NCI-H524 treated with DMSO at 0.1 percent for 48 hours (cell line): ENCODE measurements at places on chromosomes 7 and 10.

DNA sequence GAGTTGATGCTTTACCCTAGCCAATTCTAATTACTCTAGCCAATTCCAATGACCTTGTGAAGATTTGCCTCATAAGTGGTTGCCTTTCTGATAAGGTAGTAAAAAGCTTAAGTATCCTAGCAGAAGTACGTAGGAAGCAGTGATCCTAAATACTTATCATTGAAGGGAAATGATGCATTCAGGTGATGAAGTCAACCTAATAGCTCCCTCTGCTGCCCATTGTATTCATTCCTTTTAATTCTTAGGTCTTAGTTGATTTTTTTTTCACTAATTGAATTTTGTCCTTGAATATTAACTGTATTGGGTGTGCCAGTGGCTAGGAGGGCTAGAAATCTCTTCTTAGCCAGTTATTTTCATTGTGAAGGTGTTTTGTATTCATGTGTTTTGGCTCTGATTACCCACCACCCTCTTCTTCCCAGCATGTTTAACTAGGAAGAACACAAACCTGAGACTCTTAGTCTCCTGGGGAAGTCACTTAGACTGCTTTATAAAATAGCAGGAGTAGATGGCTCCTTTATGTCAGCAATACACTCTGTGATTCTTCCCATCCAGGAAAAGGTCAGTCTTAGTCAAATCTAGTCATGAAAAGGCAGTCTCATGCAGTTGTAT is 46.3 kb downstream of the PLEKHA8 start:
- DNase-seq: no peak

GRCh38 chr7:83441-83840 is 108.9 kb upstream of the FAM20C start:
- no peak for DNase-seq

DNA sequence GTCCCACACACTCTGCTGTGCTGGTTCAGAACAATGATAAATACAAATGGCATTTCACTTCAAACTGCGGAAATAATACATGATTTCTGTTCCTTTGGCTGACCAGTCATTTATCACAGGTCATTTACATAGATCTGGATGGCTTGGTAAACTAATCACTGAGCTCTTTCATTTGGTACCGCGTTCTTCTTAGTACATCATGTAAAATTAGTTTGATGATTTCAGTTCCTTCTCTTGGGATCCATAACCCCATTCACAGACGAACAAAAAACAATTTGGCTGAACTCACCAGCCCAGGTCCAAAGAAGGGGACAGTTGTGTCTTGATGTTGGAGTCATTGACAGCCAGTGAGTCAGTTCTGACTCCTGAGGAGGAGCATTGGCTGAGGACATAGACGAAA is 689.8 kb downstream of the INHBA start:
- DNase-seq: no peak

DNA sequence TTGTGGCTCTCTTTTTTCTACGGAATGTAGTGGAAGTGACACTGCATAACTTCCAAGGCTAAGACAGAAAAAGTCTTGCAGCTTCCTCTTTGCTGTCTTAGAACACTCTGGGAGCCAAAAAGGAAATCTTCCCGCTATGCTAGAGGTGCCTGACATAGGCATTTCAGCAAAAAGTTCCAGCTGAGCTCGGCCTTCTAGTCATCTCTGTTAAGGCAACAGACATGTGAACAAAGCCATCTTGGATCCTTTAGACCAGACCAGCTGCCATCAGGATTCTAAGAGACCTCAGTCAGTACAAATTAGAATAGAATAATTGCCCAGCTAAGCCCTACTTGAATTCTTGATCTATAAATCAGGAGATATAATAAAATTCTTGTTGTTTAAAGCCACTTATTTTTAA is 16.3 kb upstream of the COL1A2 start:
- no peak for DNase-seq

DNA sequence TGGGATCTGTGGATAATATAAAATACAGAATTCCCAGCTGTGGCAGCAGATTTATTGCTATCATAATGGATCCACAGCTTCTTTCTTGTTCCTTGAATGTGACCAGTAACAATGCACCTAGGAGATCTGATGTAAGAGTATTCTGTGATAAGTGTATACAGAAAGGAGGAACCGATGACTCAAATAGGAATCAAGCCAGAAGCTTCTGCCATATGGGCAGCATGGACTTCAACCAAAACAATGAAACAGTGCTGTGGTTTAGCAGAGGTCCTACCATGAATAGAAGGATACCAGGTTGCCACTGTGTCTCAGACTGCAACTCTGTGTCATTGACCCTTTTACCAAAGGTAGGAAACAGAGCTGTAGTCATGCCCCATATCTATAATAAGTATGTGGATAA is 81.8 kb downstream of the PTPRZ1 start:
- no peak for DNase-seq

GRCh38 chr7:95682913-95683312 is 86.6 kb upstream of the PDK4 start:
- DNase-seq: no peak

DNA sequence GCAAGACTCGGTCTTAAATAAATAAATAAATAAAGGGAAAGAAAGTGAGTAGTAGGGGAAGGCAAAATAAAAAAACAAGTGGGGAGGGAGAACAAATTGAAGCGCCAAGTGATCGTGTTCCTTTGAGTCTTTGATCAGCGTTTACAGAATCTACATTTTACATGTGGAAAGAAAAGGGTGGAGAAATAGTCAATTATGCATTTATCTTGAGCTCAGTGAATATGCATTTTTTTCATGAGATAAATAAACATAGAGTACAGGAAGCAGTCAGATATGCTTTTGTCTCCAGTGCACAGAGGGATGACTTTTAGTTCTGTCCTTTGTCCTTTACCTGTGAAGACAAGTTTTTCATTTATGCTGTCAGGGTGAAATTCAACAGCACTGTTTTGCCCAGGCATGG is 6.1 kb upstream of the GUSB start:
- no peak for DNase-seq

- no peak for DNase-seq
These were observed 435.5 kb downstream of the CALN1 start for GRCh38 chr7:71976645-71977044.

GRCh38 chr10:22623633-22624253 is 90.6 kb downstream of the PIP4K2A start:
- DNase-seq: peak; percentile 77

- DNase-seq: no peak
These were observed 201.8 kb downstream of the DYNC1I1 start for GRCh38 chr7:95974108-95974507.

GRCh38 chr10:72466018-72466417 is 111.3 kb upstream of the DNAJB12 start:
- DNase-seq: no peak

- no peak for DNase-seq
These were observed 132.6 kb upstream of the PDLIM1 start for GRCh38 chr10:95423164-95424005.

GRCh38 chr7:39407723-39408122 is 158.5 kb upstream of the YAE1 start:
- no peak for DNase-seq

DNA sequence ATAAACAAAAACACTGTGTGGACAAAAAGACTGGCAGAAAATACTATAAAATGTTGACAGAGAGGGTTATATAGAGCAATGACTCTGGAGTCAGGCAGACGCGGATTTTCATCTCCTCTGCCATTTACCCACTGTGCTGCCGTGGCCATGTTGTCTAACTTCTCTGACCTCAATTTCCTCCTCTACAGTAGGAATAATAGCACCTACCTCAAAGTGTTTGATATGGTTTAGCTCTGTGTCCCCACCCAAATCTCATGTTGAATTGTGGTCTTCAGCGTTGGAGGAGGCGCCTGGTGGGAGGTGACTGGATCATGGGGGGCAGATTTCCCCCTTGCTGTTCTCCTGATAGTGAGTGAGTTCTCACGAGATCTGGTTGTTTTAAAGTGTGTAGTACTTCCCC is 78.2 kb upstream of the CALN1 start:
- no peak for DNase-seq

DNA sequence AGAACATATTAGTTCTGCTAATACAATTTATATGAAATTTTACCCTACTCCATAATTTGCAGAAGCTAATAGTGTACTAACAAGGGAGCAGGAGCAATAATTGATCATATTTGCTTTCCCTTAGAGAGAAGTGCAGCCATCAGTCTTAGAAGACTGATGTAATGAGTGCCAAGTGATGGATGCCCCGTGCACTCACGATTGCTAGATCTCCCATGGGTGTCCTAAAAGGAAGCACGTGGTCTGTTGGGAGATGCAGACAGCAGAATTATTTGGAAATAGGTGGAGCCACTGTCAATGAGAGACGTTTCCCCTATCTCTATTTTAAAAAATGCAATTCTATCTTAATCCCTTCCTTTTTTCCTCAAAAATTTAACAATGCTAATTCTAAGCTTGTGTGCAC is 772.2 kb upstream of the C7orf33 start:
- DNase-seq: no peak

- DNase-seq: no peak
These were observed 57.1 kb upstream of the IGFBP3 start for GRCh38 chr7:45978010-45978681.

GRCh38 chr7:70580161-70580560 is 551.8 kb upstream of the GALNT17 start:
- no peak for DNase-seq

DNA sequence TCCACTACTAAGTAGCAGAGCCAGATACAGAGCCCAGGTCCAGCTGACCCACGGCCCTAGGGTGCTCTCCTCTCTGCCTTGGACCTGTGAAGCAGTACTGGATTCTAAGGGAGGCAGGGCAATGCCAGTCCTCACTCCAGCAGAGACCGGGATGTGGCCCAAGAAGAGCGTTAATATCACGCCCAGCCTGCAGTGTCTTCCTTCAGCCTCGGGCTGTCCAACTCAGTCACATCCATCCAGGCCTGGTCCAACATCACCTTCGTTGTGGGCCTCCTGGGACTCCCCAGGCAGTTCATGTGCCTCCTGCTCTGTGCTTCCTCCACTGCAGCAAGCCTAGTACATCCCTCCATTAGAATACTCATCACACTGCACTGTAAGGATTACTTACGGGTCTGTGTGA is 114.5 kb downstream of the GRID1 start:
- no peak for DNase-seq

DNA sequence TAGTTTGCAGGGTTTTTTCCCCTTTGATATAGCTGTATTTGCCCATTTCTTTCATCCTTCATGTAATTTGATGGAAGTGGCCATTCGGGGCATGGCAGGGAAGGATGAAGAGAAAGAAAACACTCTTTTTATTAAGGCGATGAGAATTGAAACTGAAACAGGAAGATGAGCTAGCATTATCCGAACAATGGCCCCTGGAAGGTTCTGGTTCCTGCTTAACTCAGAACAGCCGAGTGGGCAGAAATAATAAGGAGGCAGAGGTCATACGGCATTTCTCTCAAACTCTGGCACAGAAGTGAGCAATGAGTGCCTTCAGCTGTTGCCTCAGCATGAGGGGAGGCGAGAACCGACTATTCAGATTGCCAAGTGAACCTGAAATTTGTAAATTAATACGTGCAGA is 113.2 kb upstream of the MYO3A start:
- no peak for DNase-seq

GRCh38 chr7:16178585-16178984 is 242.8 kb downstream of the CRPPA start:
- no peak for DNase-seq

DNA sequence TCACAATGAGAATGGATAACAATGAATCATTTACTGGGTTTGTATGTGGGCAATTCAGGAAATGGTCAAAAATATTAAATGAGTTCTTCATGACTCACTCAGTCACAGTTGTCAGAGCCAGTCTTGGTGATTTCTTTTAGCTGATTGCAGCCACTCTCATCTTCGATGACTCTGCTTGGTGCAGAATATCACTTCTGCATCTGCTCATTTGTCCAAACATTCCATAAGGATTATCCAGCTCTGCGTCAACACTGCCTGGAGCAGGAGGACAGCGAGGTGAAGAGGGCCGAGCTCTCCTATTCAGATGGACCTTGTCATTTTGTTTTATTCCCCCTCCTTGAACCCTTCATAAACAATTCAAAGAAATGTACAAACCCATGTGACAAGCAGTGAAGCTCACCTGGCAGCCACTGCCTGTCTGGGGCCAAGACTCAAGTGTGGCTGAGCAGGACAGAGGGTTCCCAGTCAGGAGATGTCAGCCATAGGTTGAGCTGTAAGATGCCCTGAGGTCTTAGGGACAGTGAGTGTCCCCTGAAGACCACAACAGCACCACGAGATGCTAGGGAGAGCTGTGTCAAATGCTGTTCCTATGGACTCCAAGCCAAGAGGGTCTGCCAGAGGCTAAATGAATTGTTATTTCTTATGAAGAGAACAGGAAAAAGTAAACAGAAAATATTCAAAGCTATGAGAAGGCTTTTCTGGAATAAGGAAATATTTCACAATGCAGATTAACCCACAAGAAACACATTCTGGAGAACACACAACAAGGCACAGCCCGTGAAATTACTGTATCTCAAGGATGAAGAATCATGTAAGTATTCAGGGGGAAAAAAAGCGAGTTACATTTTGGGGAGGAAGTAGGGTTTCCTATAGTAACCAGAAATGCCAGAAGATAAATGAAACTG is 33.1 kb upstream of the EGFR start:
- DNase-seq: no peak

DNA sequence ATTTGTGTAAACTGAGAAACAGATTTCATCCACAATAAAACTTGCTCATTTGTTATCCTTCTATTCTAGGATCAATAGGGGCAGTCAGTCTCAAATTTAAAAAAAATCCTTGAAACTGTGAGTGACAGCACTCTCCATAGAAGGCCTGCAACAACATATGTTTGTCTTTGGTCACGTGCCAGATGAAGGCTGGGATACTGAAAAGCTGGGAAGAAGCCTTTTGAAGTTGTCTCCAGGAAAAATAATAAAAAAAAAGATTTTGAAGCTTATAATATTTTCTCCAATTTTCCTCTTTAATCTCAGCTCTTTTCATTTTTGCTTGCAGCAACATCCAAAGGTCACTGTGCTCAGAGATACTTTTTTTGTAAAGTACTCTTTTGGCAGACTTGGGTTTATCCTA is 128.6 kb upstream of the SLC26A5 start:
- DNase-seq: no peak

- DNase-seq: no peak
These were observed 392.5 kb downstream of the NRG3 start for GRCh38 chr10:82267465-82267864.

DNA sequence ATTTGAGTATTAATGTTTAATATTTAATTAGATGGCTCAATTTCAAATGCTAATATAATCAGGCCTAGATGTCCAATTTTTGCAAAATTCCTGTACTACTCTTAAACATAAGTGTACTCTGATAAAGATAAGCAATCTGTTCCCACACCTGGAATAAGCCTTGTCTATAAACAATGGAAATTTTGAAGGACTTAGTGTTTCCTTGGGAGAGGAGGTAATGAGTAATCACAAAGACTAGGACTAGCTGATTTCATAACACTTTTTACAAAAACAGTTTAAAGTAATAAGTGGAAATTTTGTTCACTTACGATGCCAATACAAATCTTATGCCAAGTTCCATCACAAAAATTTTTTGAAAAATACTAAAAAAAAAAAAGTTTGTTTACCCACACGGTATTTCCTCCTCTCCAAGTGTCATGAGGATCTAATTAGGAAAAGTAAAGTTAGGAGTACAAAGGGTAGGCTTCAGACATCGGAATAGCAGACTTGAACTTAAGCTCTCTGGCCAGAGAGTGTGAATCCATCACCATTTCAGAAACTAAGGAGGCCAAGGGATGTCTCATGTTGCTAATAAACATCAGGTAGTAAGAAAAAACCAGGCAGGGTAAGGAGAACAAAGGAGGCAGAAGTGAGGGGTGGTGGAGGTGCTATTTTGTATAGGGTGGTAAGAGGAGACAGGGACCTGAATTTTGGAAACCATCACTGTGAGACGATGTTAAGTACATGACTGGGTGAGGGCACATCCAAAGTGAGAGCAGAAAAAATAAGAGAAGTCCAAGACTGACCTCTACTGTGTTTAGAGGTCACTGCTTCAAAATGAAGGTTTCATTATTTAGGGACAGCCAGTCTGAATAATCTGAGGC is 61.3 kb downstream of the RAPGEF5 start:
- DNase-seq: no peak
